Aorta (tissue), 5 donors: ENCODE measurements at places on chromosomes 6 and 20.

DNA sequence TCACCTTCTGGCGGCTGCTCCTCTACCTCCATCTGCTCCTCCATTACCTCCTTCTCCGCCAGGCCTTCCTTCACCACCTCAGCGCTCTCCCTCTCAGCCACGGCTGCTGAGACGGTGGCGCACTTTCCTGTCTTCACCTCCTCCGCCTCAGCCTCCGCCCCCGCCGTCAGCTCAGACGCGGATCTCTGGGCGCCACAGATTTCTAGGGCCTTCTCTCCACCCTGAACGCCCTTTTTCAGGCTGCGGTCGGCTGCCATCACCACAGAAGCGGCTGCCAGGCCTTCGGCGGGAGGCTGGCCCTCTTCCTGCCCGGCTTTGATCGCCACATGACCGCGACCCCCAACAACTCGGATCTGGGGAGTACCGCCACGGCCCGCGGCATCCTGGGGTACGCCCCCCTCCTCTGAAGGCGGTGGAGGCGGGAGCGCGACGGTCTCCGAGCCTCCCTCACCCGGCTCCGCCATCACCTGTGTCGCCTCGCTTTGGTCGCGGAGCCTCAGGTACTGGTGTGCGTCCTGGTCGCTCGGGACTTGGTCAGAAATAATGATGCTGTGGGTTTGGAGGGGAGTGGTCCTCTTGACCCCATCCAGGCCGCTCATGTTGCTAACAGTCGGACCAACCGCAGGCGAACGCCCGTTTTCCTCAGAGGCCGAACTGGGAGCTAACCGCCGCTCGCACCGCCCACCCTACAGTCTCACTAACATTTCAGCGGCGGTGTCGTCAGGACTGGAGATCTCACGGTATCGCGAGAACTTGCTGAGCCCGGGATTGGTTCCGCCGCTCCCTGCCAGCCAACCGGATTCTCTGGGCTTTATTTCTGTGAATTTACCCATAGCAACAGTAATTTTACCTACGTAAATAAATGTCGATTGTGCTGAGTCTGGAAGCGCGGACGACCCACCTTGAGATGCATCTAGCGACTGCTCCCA lies at the start of gene TSPYL1:
TSPYL1 (minus strand) TSS at position 699 of the 929 bp plus-strand sequence; CDS start at position 599, 100 bp downstream.
- DNase-seq: peak; percentile 98

DNA sequence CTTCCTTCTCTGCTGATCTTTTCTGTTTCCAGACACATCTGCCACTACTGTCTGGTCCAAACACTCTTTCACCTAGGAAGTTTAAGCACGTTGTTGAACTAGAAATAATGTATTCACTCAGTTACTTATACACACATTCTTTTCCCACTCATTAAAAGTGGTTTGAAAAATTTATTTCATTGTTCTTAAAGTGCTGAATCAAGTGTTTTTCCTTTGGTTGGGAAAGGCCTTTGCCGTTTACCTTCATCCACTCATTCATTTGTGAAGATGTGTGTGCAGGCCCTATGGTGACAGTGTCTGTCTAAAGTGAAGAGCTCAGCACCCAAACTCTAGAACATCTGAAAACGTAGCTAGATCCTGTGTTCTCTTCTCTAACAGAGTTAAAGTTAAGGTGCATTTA lies 64.2 kb upstream of the AGPAT4 start:
- DNase-seq: no peak

GRCh38 chr6:136753624-136754023 lies 38.7 kb downstream of the MAP3K5 start:
- DNase-seq: no peak

DNA sequence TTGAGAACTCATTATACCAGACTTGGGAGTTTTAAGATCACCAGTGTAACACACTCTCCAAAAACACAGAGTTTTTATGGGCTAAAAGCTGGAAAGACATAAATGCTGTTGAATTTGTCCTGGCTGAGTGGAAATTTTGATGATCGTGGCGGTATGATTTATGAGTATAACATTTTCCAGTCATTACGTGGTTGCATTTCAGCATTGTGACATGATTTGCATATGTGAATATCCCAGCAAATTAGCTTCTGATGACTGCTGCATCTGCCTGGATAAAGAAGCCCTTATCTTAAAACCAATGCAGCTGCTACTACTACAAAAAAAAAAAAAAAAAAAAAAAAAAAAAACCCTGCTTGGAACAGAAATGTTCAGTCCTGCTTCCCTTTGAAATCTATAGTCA lies 850.9 kb downstream of the TFAP2A start:
- no peak for DNase-seq

- DNase-seq: peak; percentile 85
Observed at GRCh38 chr20:48703511-48704219, 124.1 kb downstream of the PREX1 start.
